ENCODE measurements at places on chromosomes 5 and 9.

GRCh38 chr5:38468202-38468673, 88.2 kb downstream of the LIFR start:
- DNase-seq, result no peak

DNA sequence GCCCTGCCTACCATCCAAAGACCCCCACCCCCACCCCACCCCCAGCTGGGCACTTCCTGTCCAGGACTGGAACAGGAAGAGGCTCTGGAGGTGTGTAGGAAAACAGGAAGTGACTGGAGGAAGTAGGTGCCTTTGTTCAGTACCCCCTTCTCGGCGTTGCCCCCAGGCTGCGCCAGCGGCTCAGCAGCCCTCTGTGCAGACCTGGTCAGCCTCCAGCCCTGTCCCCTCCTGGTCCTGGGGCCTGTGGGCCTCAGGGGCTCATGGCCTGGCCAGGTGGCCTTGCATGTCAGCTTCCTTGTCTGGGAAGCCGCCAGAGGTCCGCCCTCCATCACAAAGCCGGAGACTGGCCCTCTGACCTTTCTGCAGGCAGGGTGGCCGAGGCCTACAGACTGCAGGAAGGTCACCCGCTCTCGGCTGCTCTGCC, 26.0 kb downstream of the FLT4 start:
- DNase-seq, result no peak

- DNase-seq, result no peak
These were observed 31.1 kb upstream of the ANKRD18A start for GRCh38 chr9:38651400-38652042.

DNA sequence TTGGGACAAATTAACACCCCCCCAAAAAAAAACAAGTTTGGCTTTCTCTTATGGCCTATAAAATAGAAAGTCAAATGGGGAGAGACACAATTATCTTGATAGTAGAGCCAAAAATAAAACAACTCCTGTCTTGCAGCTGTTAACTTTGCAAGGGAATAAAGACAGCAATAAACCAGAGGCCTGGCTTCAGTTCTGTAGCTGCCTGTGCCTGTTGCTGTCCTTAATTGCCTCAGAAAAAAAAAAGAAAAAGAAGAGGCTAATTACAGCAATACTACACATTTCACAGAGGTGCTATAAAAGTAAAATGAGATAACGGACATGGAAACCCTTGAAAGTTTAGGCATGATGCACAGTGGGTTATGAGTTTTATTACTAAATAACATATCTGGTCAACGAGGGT, 170.7 kb upstream of the IRX1 start:
- no peak for DNase-seq

DNA sequence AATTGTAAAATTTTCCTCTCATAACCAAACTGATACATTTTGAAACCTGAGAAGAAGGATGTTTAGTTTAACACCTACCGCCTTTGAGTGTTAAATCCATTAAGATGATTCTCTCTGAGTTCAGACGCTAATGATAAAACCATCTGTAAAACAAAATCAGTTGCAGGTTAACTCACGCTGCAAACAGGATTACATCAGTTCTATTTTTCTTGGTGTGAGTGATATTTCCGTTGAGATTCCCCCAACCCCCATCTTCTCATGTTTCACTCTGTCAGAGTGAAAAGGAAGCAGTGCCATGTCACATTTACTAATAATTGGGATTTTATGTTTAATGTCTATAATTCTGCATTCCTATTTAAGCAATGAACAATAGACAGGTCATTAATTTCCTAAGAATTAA, 146.5 kb downstream of the FANCC start:
- DNase-seq, result no peak

DNA sequence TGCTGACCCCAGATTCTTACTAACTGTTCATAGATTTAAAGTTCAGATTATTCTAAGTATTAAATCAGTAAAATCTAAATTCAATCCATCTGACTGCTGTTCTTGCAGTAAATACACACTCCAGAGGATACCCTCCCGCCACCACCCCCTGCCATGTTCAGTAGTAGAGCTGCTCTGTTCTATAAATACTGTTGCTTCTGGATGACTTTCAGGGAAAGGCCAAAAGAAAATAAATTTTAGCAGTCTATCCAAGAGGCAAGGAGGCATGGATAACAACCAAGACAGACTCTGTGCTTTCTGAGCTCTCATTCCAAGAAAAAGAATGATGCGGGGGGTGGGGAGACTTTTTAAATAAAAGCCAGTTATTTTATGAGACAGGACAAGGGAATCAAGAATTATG, 115.1 kb downstream of the ADAMTS6 start:
- DNase-seq, result no peak

DNA sequence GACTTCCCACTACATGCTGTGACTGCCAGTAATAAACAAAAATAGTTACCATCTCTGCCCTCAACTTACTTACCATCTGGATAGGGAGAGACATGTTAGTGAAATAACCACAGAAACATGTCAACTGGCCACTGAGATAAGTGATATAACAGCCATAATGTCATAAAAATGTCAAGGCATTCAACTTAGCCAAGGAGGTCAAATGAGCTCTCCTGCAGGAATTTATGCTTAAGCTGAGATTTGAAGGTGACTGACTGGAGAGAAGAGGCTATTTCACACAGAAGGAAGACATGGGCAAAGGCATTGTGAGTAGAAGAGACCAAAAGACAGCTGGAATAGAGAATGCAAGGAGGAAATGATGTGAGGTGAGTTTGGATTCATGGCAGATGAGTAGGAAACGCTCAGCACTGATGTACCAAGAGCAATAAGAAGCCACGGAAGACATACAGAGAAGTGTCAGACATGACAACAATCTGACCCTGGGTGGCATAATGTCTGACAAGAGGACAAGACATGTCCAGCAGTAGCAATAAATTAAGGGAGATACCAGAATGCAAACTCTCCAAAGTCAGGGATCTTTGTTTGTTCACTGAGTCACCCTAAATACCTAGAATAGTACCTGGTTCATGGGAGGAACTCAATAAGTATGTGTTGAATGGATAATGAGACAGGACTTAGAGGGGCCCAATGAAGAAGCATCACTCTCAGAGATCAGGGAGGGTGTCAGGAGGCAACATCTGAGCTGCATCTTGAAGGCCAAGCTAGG, 318.8 kb downstream of the ACTL7B start:
- no peak for DNase-seq

DNA sequence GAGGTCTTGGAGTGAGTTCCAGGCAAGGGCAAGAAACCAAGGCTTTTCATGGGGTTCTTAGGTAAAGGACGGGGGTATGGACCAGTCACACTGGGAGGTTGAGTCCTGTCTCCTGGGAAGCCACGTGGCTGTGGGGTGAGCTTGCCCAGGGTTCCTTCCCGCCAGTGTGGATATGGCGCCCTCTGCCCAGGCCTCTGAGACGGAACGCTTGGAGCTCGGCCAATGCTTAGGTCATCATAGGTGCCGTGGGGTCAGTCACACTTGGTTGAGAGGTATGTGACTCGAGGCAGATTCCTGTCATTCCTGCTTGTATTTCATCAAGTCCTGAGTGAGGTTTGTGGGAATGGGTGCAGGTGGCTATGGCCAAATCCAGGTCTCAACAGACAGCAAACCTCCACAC, 46.2 kb downstream of the TENT4A start:
- DNase-seq, result no peak

DNA sequence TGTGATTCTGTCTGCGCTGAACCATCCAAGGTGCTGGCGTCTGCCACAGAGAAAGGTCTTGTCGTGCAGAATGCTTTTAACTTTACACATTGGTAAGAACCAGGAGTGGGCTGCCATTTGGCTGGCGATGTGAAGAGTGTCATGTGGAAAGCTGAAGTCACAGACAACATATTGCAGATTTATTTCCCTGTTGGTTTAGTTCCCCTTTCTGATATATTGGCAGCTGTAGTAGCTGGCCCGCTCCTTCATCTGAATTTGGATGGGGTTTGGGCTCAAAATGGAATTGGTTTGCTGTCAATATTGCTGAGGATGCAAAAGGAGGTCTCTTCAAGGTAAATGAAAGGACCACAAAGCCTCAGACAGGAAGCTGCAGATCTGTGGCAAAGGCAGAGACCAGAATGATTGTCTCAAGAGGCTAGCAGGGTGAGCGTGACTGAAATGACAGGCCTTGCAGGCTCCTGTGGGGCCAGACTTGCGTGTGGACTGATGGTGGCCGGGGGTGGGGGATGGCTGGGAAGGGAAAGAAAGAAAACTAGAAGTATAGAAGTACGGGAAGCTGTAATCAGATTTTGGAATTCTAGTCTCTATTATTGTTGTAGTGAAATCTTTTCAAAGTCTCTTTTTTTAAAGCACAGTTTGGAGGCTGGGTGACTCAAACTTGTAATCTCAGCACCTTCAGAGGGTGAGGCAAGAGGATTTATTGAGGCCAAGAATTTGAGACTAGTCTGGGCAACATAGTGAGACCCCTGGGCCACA, 25.1 kb upstream of the CD180 start:
- peak; percentile 9 for DNase-seq

GRCh38 chr9:133914442-133915342, 77.4 kb downstream of the VAV2 start:
- no peak for DNase-seq

GRCh38 chr5:943918-944620, 51.4 kb downstream of the TRIP13 start:
- no peak for DNase-seq

GRCh38 chr9:123217128-123217654, 51.2 kb downstream of the STRBP start:
- DNase-seq, result no peak

GRCh38 chr9:88272986-88273385, 115.3 kb upstream of the SPIN1 start:
- no peak for DNase-seq

GRCh38 chr9:126470241-126470993, 143.3 kb upstream of the LMX1B start:
- DNase-seq, result no peak

DNA sequence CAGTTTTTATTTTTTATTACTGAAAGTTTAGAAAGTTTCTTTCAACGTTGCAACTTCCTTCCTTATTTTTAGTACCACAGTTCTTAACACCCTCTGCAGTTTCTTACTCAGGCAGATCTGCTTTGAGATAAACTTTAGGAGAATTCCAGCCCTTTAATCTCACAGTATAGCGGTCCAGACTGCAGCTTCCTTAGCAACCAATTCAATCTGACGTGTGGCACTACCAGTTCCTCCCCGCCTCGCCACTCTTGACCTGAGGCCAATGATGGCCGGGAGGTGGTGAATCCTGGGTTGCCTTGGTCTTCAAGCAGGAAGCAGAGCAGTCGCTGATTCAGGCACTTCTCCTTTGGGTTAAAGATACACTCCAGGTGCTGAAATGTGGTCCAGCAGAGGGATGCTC, 334.3 kb upstream of the TRPC7 start:
- DNase-seq, result no peak

DNA sequence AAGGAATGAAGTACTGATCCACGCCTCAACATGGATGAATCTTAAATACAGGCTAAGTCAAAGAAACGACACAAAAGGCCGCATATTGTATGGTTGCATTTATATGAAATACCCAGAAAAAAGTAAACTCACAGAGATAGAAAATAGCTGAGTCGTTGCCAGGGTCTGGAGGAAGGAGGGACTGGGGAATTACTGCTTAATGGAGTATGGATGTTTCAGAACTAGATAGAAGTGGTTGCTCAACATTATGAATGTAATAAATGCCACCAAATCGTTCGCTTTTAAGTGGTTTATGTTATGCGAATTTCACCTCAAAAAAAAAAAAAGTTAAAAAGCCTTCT, 784 bp upstream of the MSANTD3 start:
- no peak for DNase-seq

Measured in stimulated activated CD8-positive, alpha-beta memory T cell treated with anti-CD3 and anti-CD28 coated beads, Interleukin-2, amount 100 ng/mL, for 1 hour (primary cell).